ENCODE measurements at places on chromosomes 7 and 10.

GRCh38 chr7:129163875-129164544 is 19.5 kb downstream of the TSPAN33 start:
- no peak for DNase-seq

GRCh38 chr10:106175760-106176377 is 988.6 kb downstream of the SORCS1 start:
- DNase-seq: no peak

DNA sequence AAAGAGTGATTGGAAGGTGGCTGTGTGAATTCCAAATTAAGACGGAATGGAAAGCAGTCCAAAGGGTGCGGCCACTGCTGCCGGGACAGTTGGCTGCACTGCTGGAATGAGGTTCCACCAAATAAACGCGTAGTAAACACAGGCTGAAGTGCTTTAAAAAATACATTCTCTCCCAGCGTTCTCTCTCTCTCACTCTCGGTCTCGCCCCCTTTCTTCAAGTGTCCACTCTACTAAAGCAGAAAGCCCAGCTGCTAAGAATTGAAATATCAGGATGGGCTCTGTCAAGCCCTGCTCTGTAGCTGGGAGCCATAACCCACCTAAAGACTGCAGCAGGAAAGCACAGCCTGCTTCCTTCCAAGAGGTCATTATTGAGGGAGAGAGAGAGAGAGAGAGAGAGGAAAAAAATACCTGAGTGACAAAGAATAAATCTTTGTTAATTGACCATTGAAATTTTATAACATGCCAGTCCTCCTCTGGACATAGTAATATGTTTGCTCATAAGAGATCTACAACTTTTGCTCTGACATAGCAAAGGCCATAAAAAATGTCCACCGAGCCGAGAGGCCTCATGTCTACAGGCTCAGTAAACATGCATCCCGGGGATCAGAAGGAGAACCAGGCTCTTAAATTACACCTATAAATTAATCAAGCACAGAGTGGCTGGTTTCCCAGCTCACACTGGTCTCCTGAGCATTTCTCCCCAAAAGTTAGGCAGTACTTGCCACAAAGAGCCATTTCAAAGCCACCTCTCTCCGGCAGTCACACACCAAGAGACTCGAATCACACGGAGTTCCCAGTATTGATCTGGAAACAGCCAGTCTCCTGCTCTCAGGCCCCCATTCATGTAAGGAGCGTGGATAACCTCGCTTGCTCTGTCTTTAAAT is 72.8 kb downstream of the FGFR2 start:
- DNase-seq: no peak

DNA sequence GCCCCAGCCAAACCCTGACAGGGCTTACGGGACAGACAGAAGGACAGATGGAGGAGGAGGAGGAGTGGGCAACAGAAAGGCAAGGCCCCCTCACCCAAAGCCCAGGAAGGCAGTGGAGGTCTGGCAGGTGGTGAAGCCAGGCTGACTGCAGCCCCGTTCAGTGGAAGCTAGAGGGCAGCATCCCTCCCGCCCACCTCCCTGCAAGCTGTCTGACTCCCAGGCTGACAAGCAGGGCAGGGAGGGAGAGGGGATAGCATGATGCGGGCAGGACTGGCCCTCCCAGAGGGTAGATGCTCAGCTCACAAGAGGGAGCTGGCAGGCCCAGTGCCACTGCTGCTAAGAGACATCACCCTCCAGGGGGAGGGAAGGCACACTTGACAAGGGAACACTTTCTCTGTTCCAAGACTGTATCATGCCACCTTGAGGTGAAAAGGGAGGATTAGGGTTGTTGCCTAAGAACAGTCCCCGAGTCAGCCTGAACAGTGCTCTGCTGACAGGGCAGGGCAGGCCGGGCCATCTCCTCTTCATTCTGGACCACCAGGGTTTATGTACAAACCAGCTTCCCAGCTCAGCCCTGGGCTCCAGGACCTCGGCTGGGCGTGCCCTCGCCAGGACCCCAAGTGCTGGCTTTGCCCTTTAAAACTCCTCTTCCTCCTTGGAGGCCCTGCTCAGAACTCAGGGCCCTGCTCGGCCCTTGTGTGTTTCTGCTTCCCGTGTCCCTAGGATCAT is 61.8 kb downstream of the RASGEF1A start:
- peak; percentile 70 for DNase-seq

DNA sequence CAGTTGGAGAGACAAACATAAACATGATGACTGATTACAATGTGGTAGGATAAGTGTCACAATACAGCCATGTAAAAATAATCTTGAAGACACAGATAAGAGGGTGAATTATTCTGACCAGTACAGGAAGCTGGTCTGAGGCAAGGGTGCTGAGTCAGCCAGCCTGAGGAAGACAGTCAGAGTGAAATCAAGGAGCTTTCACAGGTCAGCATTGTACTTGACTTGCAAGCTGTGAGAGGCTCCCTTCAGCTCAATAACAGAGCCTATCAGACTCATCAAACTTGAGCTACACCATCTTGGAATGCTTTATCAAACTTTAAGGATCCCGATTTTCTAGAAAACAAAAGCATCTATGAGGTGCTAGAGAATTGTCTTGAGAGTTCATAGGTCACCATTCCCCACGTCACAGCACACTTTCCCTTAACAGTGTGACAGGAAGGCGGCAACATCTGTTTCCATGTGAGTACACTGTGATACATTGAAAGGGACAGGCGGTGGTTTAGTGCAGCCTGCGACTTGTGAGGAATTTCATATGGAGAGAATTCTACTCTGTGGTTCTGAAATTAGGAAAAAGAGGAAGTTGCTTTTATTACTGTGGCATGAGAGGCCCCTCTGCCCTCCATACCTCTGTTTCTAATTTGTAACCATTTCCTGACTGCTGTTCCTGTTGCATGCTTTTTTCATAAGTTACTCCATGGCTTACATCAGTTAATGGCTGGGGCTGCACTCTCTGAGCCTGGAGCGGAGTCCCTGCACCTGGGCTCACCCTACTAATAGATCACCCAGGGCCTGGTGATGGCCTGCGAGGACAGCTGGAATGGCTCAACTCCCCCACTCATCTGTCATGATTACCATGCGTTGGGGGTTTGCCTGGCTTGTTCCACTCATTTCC is 417.1 kb downstream of the SUGCT start:
- peak; percentile 92 for DNase-seq

DNA sequence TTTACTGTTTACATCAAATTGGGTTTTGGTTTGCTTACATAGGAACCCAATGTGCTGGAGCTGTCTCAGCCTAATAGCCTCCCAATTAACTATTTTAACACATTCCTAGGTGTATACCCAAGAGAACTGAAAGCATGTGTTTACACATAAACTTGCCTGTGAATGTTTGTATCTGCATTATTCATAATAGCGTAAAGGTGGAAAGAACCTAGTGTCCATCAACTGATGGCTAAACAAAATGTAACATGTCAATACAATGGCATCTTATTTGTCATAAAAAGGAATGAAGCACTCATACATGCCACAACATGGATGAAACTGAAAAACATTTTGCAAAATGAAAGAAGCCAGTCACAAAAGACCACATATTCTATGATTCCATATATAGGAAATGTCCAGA is 160.6 kb upstream of the EEPD1 start:
- DNase-seq: no peak

DNA sequence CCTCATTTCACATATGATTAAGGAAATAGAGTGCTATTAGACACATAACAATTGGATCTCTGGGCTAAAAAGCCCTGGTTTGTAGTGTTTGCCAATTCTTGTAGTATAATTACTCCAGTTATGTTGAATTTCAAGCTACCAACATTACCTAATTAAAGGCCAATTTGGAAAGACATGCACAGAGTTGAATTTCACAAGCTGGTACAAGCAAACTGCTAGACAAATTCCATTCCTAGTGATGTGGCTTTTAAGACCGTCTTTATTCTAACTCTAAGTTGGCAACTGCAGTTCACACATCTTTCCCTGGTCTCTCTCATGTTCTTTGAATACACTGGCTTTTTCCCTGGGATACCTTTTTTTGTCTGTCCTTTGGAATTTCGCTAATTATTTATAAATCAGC is 384.1 kb upstream of the CNTNAP2 start:
- DNase-seq: no peak

- DNase-seq: no peak
Measured at GRCh38 chr7:106480161-106480579, 180.8 kb downstream of the CCDC71L start.

DNA sequence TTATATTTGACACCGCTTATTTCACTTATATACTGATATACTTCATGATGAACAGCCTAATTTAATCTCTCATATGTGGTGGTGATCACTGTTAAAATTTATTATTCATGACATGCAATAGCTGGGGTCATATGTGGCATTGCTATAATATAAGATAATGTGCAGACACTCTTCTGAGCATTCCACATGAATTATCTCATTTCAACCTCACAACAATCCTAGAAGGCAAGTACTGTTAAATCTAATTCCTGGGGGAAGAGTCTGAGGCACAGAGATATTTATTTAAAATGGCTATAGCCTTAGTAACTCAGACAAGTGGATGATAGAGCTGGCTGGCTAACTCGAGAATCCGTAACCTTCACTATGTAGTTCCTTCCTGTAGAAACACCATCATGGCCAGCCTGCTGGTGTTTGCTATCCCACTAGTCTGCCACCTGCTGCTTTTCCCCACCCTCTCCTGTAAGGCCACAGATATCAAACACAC is 46.6 kb upstream of the A1CF start:
- DNase-seq: no peak

- no peak for DNase-seq
Measured at GRCh38 chr7:82331234-82331633, 112.3 kb downstream of the CACNA2D1 start.

DNA sequence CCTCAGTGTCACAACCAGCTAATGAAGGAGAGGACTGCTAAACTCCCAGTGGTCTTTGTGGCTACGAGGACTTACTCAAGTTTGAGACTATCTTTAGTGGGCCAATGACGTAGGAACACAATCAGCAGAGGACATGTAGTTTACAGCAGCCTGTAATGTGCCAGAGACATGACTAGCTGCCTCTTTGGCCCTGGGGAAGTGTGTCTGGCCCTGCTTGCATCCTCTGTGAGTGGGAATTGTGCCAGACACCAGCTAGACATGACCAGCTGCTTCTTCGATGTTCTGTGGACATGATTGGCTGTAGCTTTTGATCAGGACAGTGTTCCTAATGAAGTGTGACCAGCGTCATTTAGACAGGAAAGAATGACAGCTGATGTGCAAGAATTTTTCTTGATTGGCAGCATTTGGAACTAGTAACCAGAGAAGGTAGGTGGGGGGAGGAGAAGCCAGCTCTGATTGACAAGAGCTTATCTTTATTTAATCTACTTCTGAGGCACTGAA is 141.7 kb downstream of the AUTS2 start:
- DNase-seq: peak; percentile 86

DNA sequence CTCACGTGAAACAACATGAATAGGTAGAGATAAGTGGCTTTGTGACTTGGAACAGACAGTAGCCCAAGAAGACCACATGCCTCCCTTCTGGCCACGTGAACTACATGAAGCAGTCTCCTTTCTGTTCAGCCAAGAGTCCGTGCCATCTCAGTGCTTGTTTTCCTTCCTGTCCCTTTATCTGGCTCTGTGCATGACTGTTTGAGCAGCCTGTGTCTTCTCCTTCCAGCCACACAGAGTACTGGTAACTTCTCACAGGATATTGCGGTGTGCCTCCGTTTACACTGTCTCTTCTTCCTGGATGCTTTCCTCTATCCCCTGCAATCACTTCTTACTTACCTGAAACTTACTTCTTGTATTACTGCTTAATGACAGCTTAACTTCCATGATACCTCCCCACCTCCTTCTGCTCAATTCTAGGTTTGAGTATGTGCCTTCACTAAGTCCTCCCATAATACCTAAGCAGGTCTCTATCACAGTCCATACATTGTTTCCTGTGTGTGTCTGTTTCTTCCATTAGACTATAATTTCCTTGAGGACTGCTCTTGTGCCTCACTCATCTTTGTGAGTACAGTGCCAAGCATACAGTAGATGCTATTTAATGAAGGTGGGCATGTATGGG is 748.7 kb downstream of the AUTS2 start:
- DNase-seq: no peak

Data from bone marrow (tissue), 2 donors.